ENCODE measurements at places on chromosomes 4 and X. TPM values are rescaled to one million over a fixed set of nuclear protein-coding genes. Genes with fewer than 3 reads are reported as not detected.

DNA sequence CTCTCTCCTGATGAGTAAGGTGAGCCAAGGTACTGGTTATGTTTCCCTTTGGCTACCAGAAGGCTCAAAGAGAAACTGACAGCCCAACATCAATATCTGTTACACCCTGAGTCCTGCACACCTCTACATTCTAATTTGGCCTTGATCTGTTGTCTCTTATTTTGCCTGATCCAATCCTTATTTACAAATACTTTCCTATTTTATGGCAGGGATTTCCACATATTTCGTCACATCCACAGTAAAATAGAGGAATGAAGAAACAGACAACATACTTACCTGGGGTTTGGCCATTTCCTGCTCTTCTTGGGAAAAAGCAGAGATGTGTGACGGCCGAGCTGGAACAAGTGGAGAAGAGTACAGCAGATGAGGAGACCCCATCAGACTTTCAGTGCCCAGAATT, 1.5 kb downstream of the ZNF182 start:
- DNase-seq = no peak
- no peak overlapping the region for H3K27ac ChIP-seq
- no peaks in the 10 kb centered on the region for H3K27me3 ChIP-seq

GRCh38 chr4:25925486-25926201, 11.6 kb downstream of the SMIM20 start:
- no peak overlapping the region for H3K27ac ChIP-seq
- DNase-seq = no peak
- H3K36me3 ChIP-seq = peaks cover 2% of the 10 kb centered on the region
- no peak overlapping the region for H3K4me3 ChIP-seq
- no peaks in the 10 kb centered on the region for H3K27me3 ChIP-seq
- H3K4me1 ChIP-seq = peaks cover 11% of the 10 kb centered on the region

The HSFX4 gene
- not detected for polyA plus RNA-seq

The SLC34A2 gene
- polyA plus RNA-seq = 1.3 TPM

The CYTL1 gene
- not detected for polyA plus RNA-seq

GRCh38 chr4:110587666-110588285, 35.1 kb downstream of the PITX2 start:
- H3K4me1 ChIP-seq = peaks cover 3% of the 10 kb centered on the region
- H3K4me3 ChIP-seq = no peak overlapping the region
- DNase-seq = no peak
